ENCODE measurements at places on chromosomes 6 and 20.

DNA sequence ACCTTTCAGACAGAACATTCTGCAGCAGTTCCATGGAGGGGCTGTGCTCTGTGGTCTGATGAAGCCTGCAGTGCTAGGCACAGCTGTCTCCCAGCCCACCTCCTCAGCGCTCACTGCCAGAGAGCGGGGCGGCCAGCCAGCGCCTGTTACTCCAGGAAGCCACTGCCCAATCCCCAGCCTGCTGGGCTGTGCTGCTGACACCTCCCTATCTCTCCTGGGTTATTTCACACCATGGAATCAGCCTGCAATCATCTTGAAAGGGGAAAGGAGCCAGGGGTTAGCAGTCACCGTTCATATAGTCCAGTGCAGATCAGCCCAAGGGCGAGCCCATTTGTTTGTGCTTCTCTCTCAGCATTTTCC, 46.3 kb upstream of the NHSL1 start:
- DNase-seq: no peak

DNA sequence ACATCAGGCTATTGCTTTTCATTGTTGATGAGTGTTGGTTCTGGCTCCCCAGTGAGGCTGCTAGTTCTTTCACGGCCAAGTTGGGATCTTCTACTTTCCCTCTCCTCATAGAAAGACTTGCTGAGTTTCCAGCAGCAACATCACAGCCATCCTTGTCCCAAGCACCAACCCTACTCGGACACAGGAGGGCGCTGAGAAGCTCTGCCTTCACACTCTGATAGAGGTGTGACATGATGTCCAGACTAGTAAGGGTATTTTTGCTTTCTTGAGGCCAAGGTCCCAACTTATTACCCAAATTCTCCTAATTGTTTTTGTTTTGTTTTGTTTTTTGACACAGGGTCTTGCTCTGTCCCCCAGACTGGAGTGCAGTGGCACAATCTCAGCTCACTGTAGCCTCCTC, 3.0 kb upstream of the GCM1 start:
- no peak for DNase-seq

GRCh38 chr6:126812010-126812409, 306.5 kb upstream of the RSPO3 start:
- DNase-seq: no peak

DNA sequence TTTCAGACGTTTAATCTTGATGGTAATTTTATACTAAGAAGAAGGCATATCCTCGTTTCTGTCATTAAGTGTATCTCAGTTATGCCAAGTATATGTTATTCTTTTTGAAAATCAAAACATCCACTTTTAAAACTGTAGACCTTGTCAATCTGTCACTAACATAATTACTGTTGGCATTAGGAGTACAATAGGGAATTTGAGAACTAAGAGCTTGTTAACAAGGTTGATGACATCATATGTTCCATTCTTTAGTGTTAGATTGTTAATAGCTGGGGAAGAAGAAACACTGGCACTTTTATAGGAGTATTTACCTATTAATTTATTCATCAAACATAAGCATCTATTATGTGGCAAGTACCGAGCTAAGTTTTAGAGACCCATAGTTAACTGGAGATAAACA, 76.2 kb downstream of the MAP3K4 start:
- no peak for DNase-seq

All from stimulated activated CD8-positive, alpha-beta memory T cell treated with anti-CD3 and anti-CD28 coated beads, Interleukin-2, amount 100 ng/mL, for 1 hour (primary cell).